ENCODE measurements at places on chromosomes 5 and 9.

DNA sequence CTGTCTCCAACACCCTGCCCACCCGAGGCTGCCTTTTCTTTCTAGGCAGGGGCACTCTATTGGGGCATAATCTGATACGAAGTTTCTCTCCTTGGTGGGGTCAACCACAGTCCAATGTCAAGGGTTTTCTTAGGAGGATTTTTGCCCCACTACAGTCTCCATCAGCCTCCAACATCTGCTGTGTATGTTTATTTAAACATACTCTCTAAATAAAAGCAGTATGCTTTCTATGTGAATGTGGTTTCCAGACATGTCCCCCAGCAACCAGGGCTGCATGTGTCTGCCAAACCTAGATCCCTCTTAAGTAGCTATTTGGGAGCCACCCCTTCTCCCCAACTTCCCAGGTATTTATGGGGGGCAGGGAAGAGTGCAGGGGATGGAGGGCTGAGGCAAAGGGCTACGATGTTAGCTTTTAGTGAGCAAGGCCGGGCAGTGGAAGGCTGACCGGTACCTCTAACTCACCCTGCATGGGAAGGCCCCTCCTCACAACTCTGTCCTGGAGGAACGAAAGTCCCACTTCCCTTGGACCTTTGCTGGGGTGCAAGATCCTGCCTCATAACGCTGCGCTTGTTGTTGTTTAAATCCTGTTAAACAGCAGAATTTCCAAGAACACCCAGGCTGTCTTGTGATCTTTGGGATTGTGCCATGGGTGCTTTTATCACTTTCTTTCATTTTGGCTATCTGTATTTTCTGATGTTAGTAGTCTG is 75.4 kb downstream of the NREP start:
- DNase-seq: peak; percentile 23

GRCh38 chr9:97518909-97519307 is 17.4 kb downstream of the TMOD1 start:
- DNase-seq: no peak

DNA sequence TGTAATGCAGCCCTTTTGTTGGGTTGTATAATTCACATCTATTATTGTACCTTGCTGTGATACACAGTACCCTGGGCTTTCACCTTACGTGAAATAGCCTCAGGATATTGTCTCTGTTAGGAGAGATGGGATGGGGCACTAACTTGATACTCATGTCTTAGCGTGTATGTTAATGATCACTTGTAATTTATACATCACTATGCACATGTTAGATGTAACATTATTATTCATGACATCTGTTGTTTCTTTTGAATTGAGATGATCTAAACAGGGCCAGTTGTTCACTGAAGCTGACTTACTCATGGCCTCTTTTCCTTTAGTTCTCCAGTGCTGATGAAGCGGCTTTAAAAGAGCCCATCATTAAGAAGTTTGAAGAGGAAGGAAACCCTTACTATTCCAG is 65.2 kb downstream of the MCCC2 start:
- DNase-seq: no peak

- DNase-seq: no peak
Measured at GRCh38 chr9:134686896-134687295, 45.3 kb downstream of the COL5A1 start.
